Mononuclear cell (primary cell): ENCODE measurements at places on chromosomes 5 and 9. TPM values are rescaled to one million over a fixed set of nuclear protein-coding genes. Genes with fewer than 3 reads are reported as not detected.

The SAXO1 gene
- total RNA-seq, result 0.10 TPM

The NSD1 gene
- 69.0 TPM for total RNA-seq

The GPR150 gene
- 0.42 TPM for total RNA-seq

The NOL6 gene
- total RNA-seq, result 15.6 TPM

The EIF4E1B gene
- total RNA-seq, result 0.10 TPM

The IL5 gene
- not detected for total RNA-seq

The DOCK8 gene
- 80.8 TPM for total RNA-seq

The CSF1R gene
- total RNA-seq, result 5.2 TPM

The NMUR2 gene
- total RNA-seq, result not detected
